Stimulated activated CD8-positive, alpha-beta memory T cell treated with anti-CD3 and anti-CD28 coated beads, Interleukin-4, amount 100 ng/mL, for 4 hours (primary cell): ENCODE measurements at places on chromosomes 1 and 21.

GRCh38 chr1:20212685-20213331, 26.5 kb upstream of the PLA2G2C start:
- DNase-seq: peak; percentile 4

- DNase-seq: no peak
These were observed 19.7 kb downstream of the SYNJ1 start for GRCh38 chr21:32708069-32708468.

GRCh38 chr1:234132795-234133194, 228.3 kb downstream of the SLC35F3 start:
- no peak for DNase-seq

GRCh38 chr1:160811147-160811546, 15.2 kb downstream of the LY9 start:
- no peak for DNase-seq

DNA sequence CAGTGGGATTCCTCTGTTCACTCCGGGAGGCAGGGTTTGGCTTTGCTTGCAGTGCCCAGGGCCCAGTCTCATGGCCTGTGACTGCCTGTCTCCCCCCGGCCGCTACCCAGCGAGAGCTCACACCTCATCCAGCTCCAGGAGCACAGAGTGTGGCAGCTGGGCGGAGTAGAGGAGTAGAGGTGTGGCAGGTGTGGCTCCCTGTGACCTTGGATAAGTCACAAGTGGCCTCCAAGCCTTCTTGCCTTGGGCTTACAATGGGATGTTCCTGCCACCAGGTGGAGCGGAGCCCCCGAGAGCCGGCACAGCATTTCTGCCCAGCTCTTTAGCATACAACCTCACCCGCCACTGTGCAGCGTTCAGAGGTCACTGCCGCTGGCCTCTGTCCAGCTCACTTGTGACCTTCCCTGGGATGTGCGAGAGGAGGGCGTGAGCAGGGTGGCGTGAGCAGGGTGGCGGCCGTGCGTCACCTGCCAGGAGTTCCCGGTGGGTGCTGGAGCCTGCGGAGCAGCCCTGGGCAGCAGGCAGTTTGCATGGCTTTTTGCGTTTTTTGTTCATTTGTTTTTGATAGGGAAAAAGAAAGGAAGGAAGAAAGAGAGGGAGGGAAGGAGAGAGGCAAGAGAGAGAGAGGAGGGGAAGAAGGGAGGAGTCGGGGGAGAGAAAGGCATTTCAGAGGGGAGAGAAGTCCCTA, 42.4 kb downstream of the CRYAA start:
- DNase-seq: no peak
